Sciatic nerve (tissue), 2 donors: ENCODE measurements at places on chromosomes 16 and 17. TPM values are rescaled to one million over a fixed set of nuclear protein-coding genes. Genes with fewer than 3 reads are reported as not detected.

The MILR1 gene
- total RNA-seq = 13.5 TPM

The CRLF3 gene
- 15.5 TPM for total RNA-seq

The SCIMP gene
- 4.9 TPM for total RNA-seq

The TMEM204 gene
- 20.4 TPM for total RNA-seq

The TMEM235 gene
- not detected for total RNA-seq

The TSPOAP1 gene
- total RNA-seq = 17.8 TPM

The BCL6B gene
- 24.5 TPM for total RNA-seq

The ELOB gene
- total RNA-seq = 228 TPM

The SALL1 gene
- 0.98 TPM for total RNA-seq

The BRIP1 gene
- total RNA-seq = 0.53 TPM

The NPIPA8 gene
- total RNA-seq = 1.6 TPM

The CTRB2 gene
- total RNA-seq = 7.3 TPM

The TBC1D3B gene
- total RNA-seq = 8.9 TPM

The CKLF gene
- 36.9 TPM for total RNA-seq

The RABEP2 gene
- total RNA-seq = 16.4 TPM

The ITGB3 gene
- 30.2 TPM for total RNA-seq

The KRT33A gene
- not detected for total RNA-seq

The SBK1 gene
- total RNA-seq = 0.62 TPM

The ZNF597 gene
- total RNA-seq = 3.2 TPM

The TMEM114 gene
- total RNA-seq = not detected

The PDILT gene
- total RNA-seq = not detected

The EVI2A gene
- total RNA-seq = 9.3 TPM

The MED1 gene
- total RNA-seq = 36.4 TPM

The VAT1 gene
- total RNA-seq = 288 TPM

The CCL18 gene
- total RNA-seq = 58.8 TPM

The TMEM231 gene
- 13.7 TPM for total RNA-seq

The ST6GALNAC2 gene
- 104 TPM for total RNA-seq

The CDC42EP4 gene
- total RNA-seq = 98.8 TPM

The MFSD11 gene
- 30.3 TPM for total RNA-seq

The SRL gene
- total RNA-seq = 1.9 TPM

The SLFN5 gene
- 47.7 TPM for total RNA-seq

The QRICH2 gene
- 4.1 TPM for total RNA-seq

The ADAD2 gene
- total RNA-seq = not detected

The SERPINF2 gene
- 3.2 TPM for total RNA-seq

The IRX6 gene
- total RNA-seq = 0.36 TPM

The KIF18B gene
- total RNA-seq = 0.40 TPM

The ARL5C gene
- not detected for total RNA-seq

The MRC2 gene
- 111 TPM for total RNA-seq

The NUPR1 gene
- 99.3 TPM for total RNA-seq

The CLDN6 gene
- total RNA-seq = not detected

The STAT3 gene
- total RNA-seq = 284 TPM

The GDPD1 gene
- 4.1 TPM for total RNA-seq

The PLK1 gene
- 2.6 TPM for total RNA-seq
